ENCODE measurements at places on chromosomes 2 and 18. TPM values are rescaled to one million over a fixed set of nuclear protein-coding genes. Genes with fewer than 3 reads are reported as not detected.
A peak's percentile ranks its signal among the peaks of the same experiment; 100 is the strongest.

DNA sequence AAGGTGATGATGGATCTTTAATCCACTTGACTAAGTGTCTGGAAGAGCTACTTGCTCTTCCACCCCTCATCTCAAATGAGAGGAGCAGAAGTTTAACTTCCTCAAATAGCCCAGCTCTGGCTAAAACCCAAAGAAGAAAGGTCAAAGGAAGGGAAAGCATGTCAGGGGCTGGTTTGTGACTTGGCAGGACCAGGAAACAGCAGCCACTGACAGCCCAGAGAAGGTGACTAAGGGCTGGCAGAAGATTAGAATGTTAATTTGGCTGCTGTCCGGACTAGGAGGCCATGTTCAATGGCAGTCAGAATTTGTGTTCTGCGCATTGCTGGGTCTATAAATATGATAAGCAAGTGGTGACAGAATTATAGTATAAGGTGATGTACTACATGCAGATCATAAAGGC is 386.2 kb downstream of the SETBP1 start:
- peak; percentile 56 for DNase-seq

DNA sequence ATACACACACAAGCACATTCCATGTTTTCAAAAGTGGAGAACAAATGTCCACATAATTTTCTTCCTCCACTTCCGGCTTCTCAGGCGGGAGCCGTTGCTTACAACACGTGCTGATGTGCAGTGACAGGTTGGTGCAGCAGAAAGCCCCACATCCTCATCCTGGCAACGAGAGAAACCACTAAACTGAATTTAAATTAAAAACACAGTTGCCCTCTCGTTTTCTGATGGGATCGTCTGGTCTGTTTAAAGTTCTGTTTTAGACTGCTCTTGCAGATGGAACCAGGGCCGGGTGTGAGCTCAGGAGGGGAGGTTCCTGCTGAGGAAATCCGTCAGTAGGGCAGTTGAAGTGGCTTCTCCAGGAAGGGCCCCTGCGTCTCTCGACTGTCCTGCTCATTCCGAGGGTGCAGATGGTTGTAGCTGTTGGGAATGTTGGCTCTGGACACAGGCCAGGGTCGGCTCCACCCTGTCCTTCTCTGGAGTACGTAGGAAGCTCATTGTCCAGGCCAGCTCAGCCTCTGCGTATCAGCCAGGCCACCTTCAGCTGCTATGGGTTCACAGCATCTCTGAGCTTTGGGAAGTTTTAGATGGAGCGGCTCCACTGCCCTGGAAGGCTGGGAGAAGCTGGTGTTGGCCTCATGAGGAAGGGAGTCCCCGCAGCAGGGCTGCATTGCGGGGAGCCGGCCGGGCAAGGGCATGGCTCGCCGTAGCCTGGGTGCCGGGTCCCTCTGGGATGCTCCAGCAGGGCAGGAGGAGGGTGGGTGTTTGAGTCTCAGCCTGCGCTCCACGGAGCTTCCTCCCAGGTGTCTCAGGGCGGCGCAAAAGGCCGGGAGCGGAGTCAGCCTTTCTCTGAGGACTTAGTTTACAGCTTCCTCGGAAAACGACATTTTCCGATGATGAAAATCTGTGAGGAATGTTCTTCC is 58.3 kb downstream of the NFATC1 start:
- DNase-seq: peak; percentile 58

- no peak for DNase-seq
Measured at GRCh38 chr2:181485638-181485946, 28.4 kb downstream of the ITGA4 start.

- DNase-seq: peak; percentile 25
Measured at GRCh38 chr2:132415915-132416722, 486 bp upstream of the GPR39 start.

- no peak for DNase-seq
Measured at GRCh38 chr2:151756820-151757219, 22.5 kb upstream of the NEB start.

GRCh38 chr2:20080839-20081415 is 29.5 kb upstream of the LAPTM4A start:
- no peak for DNase-seq

- no peak for DNase-seq
Measured at GRCh38 chr2:11375689-11376027, 31.2 kb upstream of the ROCK2 start.

DNA sequence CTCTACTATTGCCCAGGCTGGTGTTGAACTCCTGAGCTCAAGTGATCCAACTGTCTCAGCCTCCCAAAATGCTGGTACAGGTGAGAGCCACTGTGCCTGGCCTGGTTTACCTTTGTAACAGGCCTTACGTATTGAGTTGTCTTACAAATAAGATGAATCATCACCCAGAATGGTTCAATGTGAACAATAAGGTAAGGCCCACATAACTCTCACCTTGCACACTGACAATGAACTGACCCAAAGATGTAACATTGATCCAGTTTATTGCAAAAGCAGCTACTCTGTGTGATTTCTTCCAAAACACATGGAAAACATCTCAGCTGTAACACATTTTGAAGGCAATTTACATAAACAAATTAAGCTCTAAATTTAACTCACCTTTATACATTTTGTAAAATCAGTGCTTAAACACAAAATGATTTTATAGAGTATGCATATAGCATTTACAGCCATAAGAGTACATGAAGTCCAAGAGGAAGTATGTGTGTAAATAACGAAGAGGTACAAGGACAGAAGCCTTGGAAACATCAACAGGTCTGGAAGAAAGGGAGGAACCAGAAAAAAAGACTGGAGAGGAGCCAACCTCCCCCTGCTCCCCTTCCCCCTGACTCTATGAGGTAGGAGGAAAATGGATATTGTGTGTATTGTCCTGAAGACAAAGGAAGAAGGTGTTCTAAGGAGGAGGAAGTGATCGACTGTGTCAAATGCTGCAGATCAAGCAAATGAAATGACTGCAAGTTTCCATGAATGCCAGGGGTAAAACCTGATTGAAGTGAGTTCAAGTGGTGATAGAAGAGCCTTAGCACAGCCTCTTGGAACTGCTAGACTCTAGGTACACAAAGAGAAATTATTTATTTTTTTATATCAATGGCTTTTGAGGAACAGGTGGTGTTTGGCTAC is 5.6 kb upstream of the WDFY1 start:
- no peak for DNase-seq

- DNase-seq: no peak
Measured at GRCh38 chr2:170651624-170652325, 63.4 kb upstream of the SP5 start.

GRCh38 chr18:73636355-73636754 is 511.3 kb downstream of the FBXO15 start:
- DNase-seq: no peak

DNA sequence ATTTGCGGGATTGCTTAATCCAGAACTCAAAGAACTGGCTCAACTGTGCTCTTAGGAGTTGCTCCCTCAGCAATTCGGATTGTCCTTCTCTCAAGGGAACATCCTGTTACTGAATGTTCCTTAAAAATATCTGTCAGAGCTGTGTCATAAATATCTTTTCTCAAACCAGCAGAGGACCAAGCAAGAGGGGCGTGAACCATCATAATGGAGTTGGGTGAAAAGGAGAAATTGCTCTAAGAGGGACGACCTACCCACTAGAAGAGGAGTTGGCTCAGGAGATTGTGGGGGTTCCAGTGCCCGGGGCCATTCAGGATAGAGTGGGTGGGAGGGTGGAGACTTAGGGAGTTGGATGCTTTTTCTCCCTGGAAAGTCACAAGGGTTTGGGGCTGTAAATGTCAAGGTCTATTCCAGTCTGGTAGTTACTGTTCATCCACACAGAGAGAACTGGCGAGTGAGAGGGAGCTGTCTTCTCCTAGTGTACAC is 59.5 kb downstream of the MERTK start:
- DNase-seq: no peak

- DNase-seq: no peak
Measured at GRCh38 chr2:127528487-127528886, 2.2 kb upstream of the IWS1 start.

GRCh38 chr2:212721026-212721451 is 182.4 kb upstream of the ERBB4 start:
- DNase-seq: no peak

GRCh38 chr2:159459279-159459678 is 157.1 kb downstream of the BAZ2B start:
- DNase-seq: no peak

GRCh38 chr2:45177870-45178269 is 168.6 kb upstream of the SIX2 start:
- no peak for DNase-seq

DNA sequence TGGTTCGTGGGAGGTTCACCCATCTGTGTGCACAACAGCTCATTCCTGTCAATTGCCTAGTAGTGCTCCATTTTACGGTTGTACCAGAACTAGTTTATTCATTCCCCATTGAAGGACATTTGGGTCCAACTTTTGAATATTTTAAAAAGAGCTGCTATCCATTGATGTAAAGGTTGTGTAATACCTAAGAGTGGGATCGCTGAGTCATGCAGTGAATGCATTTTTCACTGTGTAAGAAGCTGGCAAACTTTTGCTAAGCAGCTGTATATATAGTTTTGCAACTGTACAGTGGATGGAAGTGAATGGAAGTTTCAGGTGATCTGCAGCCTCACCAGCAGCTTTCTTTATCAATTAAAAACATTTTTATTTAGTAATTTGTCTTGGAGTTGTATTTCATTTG is 104.5 kb downstream of the DCDC2C start:
- no peak for DNase-seq

Gene AGAP1
- total RNA-seq: 19.3 TPM

Gene SNTG2
- 0.56 TPM for total RNA-seq

Gene ADGRF3
- not detected for total RNA-seq

Gene SPIRE1
- 48.1 TPM for total RNA-seq

Gene IL37
- total RNA-seq: not detected

Measured in heart right ventricle (tissue), 16 donors.